ENCODE measurements at places on chromosomes 2 and 18.

GRCh38 chr2:182951948-182952663 is 85.7 kb upstream of the FRZB start:
- no peak for DNase-seq

GRCh38 chr18:40018266-40018665 is 1936.8 kb upstream of the PIK3C3 start:
- DNase-seq: peak; percentile 9

DNA sequence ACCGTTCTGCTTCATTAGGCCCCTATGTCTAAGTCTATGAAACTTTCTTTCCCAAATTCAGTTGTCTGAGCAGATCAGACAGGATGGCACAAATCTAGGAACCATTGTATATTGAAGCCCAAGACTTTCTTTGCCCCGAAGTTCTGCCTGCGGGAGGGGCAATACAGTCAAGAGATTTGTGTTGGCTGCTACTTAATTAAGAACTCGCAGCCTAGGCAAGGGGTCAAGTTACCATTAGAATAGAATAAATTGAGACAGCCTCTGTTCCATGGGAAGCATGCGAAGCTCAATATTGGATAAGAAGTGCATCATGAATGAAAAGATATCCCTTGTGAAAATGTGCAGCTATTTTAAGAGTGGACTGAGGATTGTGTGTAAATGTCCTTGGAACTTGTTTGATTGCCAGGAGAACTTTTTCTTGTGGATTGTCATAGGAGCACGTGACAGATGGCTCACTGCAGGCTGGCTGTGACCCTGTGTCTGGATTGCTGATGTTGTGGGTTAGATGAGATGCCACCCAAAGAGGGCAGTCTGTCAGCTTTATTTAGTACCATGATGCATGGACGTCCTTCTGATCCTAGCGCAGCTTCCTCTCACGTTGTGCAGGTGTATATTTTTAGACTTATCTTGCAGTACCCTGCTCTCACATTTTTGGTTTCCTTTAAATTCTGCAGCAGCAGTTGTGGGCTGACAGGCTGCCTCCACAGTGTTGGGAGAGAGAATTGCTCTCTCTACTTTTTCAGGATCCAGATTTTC is 30.9 kb downstream of the HAUS1 start:
- no peak for DNase-seq

GRCh38 chr2:240584486-240585031 is 2.0 kb upstream of the CAPN10 start:
- DNase-seq: peak; percentile 41

- peak; percentile 57 for DNase-seq
These were observed 749 bp upstream of the PTMA start for GRCh38 chr2:231707625-231707926.

- no peak for DNase-seq
These were observed 312.6 kb upstream of the VRK2 start for GRCh38 chr2:57733956-57734355.
